Activated B cell treated with CpG ODN at 0.5 μM for 24 hours (primary cell): ENCODE measurements at places on chromosomes 2 and 18. TPM values are rescaled to one million over a fixed set of nuclear protein-coding genes. Genes with fewer than 3 reads are reported as not detected.

Gene LYG2
- not detected in 2 replicates for total RNA-seq

- no peak for DNase-seq
These were observed 62.6 kb upstream of the HS6ST1 start for GRCh38 chr2:128380961-128381938.

Gene LIMS4
- 0.47 TPM in 1 of 2 replicates, not detected in the other for total RNA-seq

GRCh38 chr2:202721621-202722020, 86.9 kb downstream of the FAM117B start:
- DNase-seq, result no peak

Gene ASAP2
- total RNA-seq, result not detected in 2 replicates

DNA sequence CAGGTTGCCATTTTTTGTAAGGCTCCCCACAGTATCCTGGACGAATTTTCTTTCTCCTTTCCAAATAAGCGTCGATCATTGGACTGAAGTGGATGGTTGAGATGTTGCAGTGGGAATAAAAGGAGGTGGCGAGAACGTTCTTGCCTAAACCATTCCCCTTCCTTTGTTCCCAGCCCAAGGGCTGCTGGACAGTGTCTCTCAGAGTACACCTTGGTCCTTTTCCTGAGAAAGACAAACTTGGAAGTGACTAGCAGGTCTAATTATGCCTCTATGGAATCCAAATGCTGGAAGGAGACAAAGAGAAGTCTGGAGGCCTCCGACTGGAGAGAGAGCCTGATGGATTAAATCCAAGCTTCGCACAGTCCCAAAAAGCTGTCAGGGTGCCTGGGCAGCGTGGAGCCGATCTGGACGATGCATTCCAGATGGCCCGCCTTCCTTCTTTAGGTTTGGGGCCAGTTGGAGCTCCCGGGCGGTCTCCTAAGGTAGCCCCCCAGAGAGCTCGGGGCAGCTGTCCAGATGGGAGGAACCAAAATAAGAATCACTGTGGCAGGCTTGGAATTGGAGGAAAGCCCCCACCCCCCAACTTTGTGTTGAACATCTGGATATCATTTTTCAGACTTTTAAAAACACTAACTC, 186.8 kb downstream of the TMEM247 start:
- DNase-seq, result no peak

Gene CD8B2
- total RNA-seq, result not detected in 2 replicates

DNA sequence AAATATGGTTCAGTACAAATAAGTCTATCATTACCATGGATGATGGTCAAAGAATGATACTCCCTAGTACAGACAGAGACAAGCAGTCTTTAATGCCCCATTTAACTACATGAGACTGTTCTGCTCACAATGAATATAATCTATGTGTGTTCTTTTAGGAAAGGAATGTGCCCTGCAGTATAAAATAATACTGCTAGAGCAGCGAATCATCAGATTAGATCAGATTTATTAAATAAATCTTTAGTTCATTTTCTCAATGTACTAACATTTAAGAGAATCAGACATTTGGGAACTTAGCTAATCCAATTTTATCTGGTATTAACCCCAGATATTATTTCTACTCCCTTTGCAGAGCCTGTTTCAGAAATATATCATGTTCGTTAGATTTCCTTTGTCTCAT, 272.0 kb upstream of the GCFC2 start:
- no peak for DNase-seq

DNA sequence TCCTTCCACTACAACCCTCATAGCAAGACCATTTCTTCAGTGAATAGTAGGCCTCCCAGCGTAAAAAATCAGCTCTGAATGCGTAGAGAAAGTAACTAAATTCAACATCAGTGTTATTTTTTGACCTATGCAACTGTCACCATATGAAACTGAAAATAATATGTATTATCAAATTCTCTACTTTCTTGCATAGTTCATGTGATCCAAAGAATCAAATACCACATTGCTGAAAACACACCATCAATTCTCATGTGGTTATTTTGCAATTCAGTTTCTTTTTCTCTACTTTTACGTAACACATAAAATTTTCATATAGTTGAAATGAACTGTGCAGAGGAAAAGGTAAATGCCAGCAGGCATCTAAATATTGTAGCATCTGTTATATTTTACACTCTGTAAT, 208.5 kb upstream of the SPOPL start:
- DNase-seq, result no peak

DNA sequence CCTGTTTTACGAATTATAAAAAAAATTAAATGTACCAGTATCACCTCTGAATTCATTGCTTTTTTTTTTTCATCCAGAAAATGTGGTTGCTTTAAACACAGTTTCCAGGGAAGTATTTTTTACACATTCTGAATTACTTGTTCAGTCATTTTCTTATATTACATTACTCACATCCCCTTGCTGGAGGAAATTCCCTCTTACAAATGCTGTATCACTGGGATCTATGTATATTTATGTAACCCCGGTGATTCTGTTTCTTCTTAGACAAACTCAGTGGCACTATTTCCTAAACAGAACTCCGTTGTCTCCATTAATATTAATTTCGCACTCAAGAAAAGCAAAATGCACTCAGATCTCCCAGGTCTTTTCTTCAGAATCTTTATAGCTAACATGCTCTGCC, 1078.5 kb upstream of the ZEB2 start:
- no peak for DNase-seq

Gene SERPINB2
- total RNA-seq, result 0.33 TPM in 1 of 2 replicates, not detected in the other

- no peak for DNase-seq
These were observed 39.3 kb downstream of the PELI1 start for GRCh38 chr2:64104933-64105332.

- DNase-seq, result no peak
These were observed 16.8 kb downstream of the GULP1 start for GRCh38 chr2:188308483-188308882.

DNA sequence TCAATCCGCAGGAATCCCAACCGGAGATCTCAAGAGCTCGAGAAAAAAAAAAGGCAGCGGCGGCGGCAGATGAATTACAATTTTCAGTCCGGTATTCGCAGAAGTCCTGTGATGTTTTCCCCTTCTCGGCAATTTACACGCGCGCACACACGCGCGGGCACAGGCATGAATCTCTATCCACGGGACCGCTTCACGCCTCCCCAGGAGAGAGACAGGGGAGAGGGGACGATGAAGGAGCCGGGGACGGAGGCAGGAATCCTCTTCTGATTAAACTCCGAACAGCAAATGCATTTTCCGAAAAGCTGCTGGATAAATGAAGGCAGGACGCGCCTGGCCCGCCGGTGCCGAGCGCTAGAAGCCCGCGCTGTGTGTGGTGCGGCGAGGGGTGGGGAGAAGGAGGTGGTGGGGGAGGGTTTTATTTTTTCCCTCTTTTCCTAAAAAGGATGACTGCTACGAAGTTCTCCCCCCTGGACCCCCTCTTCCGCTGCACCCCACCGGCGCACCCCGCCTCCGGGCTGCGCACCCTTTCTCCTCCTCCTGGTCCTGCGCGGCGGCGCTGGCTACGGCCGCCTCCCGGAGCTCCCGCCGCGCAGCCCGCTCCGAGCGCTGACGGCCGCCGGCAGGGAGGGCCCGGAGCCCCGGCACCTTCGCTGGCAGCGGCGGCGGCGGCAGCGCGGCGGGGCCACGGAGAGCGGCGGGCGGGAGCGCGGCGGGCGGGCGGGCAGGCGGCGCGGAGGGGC, at the start of gene BCL2:
Gene BCL2 (minus strand): TSS at position 387 of the 740 bp plus-strand sequence.
- no peak for DNase-seq

Gene CENPA
- 0.42 TPM in 2 replicates for total RNA-seq

- peak; percentile 11 for DNase-seq
These were observed 30.3 kb upstream of the GPR17 start for GRCh38 chr2:127615511-127616166.

Gene POTEC
- not detected in 2 replicates for total RNA-seq

Gene CDCA7
- 4.9 and 6.3 TPM in 2 replicates for total RNA-seq

Gene TRAF3IP1
- 9.5 and 9.9 TPM in 2 replicates for total RNA-seq

Gene MRO
- not detected in 2 replicates for total RNA-seq

DNA sequence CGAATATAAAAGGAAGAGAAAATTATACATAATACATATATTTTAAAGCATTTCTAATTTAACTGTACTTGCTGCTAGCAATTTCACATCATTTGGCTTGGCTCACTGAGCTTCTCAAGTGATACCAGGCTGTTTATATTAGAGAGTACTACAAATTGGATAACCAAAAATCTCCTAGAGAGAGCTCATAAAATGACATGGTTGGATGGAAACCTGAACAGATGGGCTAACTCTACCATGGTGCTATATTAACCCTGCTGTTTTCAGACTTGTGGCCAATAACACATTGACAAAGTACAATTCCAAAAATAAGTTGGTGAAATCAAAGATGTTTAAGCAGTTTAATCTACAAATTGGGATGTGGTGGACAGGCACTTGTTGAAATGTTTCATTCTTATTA, 364.4 kb upstream of the GCFC2 start:
- no peak for DNase-seq

DNA sequence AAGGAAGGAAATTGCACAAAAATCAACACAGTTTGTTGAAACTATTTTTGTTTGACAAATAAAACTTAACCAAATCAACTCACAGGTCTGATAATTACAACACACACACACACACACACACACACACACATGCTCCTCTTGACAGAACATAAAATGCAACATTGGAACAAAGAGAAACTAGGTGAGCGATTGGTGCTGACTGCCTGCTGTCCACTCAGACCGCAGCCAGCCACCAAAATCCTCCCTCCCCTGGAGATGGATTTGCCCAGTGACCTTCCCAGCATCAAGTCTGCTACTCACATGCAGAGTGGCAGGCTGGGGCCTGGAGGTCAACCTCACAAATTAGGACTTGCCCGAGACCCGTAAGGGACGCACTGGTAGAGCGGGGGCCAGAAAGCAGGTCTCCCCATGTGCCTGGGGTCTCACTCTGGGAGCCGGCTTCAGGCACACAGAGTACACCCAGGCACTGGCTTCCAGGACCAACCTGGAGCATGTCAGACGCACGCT, 61.4 kb downstream of the DIPK1C start:
- no peak for DNase-seq

Gene ANTXR1
- not detected in 2 replicates for total RNA-seq

DNA sequence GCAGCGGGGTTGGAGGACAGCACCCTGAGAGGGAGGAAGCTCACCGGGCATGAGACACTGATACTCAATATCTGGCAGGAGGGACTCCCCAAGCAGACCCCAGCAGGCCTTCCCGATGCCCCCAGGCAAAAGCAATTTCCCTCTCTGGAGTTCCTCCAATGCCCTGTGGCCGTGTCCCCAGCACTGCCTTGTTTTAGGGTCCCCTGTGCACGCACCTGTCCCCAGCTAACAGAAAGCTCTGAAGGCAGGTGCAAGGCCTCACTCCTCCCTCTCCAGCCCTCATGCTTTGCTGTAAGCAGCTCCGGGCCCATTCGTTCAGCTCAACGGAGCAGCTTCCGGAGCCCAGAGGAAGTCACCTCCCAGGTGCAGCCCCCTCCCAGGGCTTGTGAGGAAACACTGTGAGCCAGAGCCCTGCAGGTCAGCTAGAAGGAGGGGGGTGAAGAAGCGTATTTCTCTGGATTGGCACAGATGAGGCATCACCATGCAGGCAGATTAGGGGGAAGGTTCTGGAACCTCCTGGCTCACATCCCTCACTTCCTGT, 50.3 kb upstream of the ID2 start:
- no peak for DNase-seq

DNA sequence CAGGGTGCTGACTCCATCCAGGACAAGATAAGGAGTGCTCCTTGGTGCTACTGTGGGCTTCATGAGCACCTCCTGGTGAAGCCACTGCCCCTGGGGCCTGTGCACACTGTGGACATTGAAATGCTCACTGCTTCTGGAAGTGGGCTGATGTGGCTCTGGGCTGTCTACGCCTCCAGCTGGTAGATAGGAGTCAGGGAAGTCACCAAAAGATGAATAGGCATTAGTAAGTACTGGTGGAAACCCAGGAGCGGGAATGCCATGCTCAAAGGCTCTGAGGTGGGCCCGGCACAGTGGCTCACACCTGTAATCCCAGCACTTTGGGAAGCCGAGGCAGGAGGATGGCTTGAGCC, 79.2 kb upstream of the MSH2 start:
- no peak for DNase-seq

DNA sequence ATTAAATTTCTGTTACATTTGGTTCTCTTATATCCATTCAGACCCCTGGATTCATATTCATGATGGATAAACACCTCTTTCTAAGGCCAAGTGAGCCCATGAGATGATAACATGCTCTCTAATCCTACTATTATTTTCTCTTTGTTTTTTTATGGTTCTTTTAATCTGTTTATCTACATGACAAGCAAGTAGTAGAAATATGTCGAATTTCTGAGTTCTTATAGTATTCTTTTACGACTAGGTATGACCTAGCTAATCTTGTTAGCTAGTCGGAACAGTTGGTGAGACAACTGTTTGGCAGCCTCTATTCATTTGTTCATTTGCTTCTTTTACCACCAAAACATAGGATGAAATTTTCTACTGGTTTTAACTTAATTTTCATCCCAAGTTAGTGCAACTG, 98.1 kb upstream of the SCG2 start:
- no peak for DNase-seq

Gene REG3G
- total RNA-seq, result not detected in 2 replicates

Gene CABYR
- total RNA-seq, result 2.7 and 2.8 TPM in 2 replicates

GRCh38 chr18:58310517-58310916, 266.5 kb downstream of the NEDD4L start:
- no peak for DNase-seq

- no peak for DNase-seq
These were observed 144.1 kb upstream of the ZNF236 start for GRCh38 chr18:76678248-76678647.

GRCh38 chr2:95076705-95077529, 44.7 kb downstream of the MRPS5 start:
- DNase-seq, result peak; percentile 63

DNA sequence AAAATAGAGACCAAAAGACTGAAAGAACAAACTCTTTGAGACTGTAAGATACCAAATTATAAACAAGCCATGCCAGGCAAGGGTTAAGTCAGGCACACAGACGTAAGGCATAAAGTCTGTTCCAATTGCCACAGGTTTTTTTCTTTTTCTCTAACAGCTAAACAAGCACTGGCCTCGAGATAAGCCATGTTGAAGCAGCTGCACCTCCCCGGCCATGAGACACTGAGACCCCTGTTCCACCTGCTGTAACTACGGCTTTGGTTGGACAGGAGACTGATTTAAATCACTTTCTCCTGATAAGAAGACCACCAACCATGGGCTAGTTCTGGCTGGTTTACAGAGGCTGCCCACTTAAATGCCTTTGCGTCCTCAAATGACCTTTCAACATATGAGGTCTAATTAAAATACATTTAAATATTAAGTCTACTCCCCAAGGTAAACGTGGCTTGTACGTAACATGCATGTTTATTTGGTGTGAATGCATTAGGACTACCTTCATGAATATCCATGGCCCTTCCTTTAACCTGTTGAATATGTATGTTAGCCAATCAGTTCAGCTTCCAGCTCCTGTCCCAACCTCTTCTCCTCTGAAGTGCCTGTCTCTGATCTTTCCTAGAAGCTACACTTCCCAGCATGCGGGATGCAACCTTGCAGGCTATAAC, 117.2 kb downstream of the CMPK2 start:
- DNase-seq, result no peak

DNA sequence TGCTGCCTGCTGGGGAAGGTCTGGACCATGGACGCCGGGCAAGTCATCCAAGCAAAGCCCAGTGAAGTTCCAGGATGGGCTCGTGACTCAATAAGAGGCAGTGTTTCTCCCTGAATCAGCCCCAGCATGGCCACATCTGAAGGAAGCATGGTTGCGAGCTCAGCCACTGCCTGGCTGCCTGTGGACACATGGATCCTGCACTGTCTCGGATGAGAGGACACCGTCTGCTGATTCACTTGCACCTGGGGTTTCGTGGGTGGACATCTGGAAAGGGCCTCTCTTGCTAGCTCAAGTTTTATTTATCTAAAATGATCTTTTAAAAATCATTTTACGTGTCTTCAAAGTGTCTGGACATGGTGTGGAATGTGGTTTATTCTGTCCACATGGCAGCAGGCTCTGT, 224.8 kb upstream of the FN1 start:
- no peak for DNase-seq
